ENCODE measurements at places on chromosomes 7 and 10.

DNA sequence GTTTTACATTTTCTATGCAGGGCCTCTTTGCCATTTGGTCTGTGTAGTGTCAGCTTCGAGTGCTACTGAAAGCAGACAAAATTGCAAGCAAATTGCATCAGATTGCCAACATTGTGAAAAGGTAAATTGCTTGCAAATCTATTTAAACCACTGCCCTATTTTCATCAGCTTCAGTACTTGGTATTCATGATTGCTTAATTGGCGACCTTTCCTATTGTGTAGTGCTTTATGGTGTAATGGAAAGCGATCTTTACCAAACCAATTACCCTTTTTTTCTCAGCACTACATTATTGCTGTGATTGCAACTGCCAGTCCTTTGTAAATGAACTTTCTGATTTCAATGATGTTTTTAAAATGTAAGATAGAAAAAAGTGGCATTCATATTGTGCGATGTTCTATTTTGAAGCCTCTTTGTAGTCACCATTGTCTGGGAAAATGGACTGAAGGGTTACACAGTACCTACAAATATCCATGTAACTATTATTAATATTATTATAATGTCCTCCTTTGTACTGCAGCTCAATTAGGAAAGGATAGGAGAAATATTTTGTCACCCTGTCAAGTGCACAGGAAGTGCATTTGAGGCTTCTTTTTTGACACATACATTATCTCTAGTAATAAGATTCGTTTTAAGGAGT is 177.7 kb upstream of the SP8 start:
- DNase-seq, result no peak

DNA sequence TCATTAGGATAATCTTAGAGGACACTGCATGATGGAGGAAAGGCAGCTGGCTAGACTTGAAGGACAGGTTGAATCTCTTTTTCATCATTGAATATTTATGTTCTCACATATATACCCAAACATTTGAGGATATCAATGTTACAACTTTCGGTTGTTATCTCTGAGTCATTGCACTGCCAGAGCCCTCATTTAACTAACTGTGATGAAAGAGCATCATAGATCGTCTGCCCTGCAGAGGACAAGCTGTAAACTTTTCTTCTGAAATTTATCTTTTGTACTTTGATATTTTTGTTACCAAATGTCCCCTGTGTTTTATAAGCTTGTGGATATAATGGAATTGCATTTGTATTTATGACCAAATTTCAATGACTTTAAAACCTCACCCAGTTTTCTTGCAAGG is 298.7 kb downstream of the PHF14 start:
- no peak for DNase-seq

- DNase-seq, result no peak
These were observed 34.0 kb upstream of the PAPSS2 start for GRCh38 chr10:87625661-87626060.

DNA sequence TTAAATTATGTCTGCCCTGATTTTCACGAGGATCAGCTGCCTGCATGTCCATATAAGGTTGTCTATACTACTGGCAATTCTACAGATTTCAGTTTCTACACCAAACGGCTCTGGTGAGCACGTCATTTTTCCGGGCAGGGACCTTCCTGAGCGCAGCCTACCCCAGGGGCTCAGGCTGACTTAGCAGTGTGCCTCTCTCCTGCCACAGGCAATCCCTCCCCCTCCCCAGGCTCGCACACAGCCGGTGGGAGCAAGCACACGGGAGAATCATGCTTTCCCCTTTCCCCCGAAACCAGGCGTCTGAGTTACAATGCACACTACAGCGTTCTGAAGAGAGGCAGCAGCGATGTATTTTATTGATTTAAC is 1.7 kb downstream of the KLF6 start:
- DNase-seq, result peak; percentile 34

DNA sequence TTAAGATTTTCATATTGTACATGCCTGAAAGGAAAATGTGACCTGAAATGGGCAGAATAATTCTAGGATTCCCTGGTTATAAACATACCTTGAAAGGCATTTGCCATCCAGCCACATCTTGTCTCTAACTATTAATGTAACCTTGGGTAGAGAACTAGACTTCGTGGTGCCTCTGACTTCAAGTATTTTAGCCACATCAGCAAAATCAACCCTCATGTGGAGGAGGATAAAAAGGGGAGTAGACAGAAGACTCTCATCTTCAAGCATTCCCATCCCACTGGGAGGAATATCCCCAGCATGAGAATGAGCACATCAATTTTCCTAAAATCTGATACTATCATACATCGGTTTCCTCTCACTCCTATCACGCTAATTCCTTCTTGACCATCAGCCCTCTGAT is 164.7 kb upstream of the NOBOX start:
- DNase-seq, result no peak

Data from NCI-H446 (cell line).